ENCODE measurements at places on chromosomes 1 and 21. TPM values are rescaled to one million over a fixed set of nuclear protein-coding genes. Genes with fewer than 3 reads are reported as not detected.

The OVAAL gene
- not detected for total RNA-seq

The MT1HL1 gene
- total RNA-seq = not detected

The KAZN gene
- total RNA-seq = 2.3 TPM

- peak; percentile 29 for DNase-seq
Observed at GRCh38 chr1:29984862-29985605, 738.4 kb downstream of the MATN1 start.

DNA sequence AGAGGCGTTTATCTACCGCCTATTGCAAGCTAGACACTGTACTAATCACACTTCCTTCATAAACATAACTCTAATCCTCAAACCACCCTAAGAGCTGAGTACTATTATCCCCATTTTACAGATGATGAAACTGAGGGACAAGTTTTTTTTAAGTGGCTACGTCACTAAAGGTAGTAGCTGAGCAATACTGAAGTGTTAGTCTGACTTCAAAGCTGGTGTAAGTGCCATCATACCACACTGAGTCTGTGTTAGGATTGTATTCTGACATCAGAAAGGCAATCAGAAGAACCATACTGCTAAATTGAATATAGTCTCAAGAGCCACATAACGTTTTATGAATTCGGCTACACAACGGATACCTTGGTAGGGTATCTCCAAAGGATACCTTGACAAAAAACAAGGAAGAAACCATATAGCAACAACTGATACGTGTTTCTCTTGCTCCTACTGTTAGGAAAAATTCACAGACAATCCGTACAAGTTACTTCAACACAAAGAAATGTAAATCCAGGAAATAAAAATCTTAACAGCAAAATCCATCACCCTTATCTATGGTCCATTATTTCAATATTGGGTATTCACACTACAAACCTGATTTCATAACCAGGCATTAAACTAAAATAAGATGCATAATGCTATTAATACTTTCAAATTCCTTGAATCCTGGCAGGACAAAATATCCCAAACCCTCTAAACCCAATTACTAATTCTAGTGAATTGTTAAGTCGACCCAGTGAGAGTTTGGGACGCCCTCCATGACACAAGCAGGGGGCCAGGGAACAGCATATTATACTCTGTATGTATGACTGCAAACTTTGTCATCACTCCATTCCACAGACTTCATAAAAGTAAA lies 1.6 kb downstream of the TP53BP2 start:
- DNase-seq = no peak

- DNase-seq = peak; percentile 32
Observed at GRCh38 chr1:6037338-6037762, 8.3 kb upstream of the KCNAB2 start.

DNA sequence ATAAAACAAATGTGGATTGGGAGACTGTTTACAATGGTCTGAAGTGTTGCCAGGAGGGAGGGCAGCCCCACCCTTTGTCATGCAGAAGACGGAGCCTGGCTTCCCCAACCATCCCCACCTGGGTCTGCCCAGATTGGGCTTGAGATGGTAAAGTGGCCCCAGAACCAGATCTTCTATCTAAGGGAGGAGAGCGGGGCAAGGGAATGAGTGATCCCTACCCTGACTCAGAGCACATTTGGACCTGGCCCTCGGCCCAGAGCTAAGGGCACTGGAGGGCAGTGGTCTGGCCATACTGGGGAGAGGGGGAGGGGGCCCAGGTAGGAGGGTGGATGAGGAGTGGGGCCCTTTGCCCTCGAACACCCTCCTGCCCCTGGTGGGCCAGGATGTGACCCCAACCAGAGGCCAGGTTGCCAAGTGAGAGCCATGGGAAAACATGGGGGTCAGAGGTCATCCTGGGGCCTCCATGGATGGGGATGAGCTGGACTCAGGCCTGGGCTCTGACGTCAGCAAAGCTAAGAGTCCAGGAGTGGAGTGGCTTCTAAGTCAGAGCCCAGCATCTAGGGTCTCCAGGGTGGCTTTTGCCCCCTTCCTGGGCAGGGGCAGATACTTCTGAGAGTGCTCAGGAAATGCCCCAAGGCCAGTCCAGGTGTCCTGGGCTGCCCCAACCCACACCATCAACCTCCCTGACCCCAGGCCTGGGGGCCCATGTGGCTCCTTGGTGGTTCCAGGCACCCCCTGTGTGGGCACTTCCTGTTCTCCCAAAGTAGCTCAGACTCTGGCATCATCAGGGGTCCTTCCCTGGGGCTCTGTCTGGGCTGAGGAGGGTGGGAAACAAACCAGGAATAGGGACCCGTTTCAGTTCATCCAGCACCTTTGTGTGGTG lies 1.6 kb upstream of the LEFTY1 start:
- no peak for DNase-seq

- DNase-seq = peak; percentile 38
Observed at GRCh38 chr1:180167721-180168467, 13.2 kb downstream of the QSOX1 start.

DNA sequence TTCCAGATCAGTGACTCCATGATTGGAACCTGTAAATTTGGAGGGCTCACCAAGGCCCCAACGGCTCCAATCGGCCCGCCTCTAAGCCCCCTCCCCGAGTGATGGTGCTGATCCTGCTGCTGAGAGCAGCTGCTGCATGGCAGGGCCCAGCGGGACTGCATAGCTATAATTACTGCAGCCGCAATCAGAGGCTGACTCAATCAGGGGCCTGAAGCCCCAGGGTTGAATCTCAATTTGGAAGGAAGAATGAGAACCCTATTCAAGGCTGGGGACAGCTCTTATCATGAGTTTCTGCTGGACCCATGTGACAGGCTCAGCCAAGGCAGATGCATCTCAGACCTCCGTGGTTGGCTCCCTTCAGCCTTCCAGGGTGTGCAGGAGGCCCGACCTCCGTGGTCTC lies 42.8 kb upstream of the MAGOH start:
- no peak for DNase-seq

DNA sequence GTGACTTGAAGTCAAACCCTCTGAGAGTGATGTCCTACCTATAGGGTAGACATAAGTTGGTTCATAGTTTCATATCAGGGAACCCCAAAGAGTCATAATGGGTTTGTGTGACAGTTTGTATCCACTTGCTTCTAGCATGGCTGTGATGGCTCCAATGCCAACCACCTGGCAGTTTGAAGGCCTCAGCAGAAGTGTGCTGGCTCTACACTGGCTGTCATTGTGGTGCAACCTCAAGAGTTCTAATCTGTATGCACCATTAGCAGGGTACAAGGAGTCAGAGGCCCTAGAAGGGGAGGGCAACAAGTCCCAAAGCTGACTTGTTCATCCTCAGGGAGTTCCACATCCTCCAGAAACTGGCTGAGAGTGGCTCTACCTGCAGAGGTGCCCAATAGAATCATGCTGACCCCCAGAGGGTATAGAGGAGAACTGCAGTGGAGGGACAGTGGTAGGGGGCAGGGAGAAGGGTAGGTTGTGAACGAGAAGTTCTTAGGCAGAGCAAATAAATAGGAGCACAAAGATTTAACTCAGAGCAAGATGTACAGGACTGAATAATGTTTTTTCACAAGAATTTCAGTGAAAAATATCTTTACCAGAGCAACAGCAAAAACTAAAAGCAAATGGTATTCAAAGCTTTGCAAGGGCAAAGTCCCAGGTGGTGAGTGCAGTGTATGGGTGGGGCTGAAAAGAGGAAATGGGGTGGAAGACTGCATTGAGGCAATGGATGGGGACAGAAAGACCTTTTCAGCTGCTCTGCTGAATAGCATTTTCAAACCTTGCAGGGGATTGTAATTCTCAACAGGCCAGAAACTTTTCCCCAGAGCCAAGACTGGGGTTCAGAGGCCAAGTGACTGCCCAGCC lies 3.2 kb downstream of the FCRL2 start:
- no peak for DNase-seq

DNA sequence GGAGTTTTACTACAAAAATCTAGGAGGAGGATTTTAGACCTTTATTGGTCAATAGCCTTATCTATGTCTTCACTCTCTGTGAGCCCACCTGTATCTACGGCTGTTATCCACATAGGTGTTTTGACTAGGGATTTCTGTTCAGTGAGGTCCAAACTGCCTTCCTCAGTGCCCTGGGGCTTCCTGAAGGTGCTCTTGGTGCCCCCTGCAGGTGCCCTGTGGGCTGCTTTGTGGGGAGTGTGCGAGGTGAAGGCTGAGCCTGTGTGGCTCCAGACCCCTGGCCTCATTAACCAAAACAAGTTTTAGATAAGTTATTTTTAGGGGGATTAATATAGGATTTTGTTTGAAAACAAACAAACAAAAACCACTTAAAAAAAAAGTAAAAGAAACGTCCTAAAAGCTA lies 122.5 kb downstream of the KIF26B start:
- DNase-seq = no peak

GRCh38 chr1:240149484-240150094 lies 57.9 kb downstream of the FMN2 start:
- peak; percentile 59 for DNase-seq

DNA sequence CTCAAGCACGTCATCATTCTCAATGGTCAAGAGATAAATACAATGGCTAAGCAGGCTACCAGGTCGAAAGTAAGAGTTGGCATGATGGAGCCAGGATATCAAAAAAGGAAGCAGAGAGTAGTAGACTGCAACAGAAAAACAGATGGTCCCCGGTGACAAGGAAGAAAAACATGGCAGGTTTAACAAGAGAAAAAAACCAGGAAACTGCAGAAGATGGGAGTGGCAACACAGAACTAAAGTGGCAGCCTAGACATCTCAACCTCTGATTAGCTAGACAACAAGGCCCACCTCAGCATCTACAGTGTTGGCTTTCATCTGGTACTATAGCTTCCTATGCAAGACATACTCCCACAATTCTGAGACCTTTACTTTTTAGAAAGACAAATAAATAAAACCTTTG lies 3.1 kb downstream of the UBR4 start:
- DNase-seq = no peak

- no peak for DNase-seq
Observed at GRCh38 chr1:94643819-94644218, 102.3 kb upstream of the F3 start.

DNA sequence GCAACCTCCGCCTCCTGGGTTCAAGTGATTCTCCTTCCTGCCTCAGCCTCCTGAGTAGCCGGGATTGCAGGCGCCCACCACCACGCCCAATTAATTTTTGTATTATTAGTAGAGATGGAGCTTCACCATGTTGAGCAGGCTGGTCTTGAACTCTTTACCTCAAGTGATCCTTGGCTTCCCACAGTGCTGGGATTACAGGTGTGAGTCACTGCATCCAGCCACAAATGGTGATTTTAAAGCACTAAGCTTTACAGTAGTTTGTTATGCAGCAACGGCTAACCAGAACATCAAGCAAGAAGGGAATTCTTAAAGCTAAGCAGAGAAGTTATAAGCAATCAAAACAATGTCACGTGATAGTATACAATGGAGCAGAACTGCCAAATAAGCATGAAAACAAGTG lies 65.7 kb downstream of the NVL start:
- no peak for DNase-seq

GRCh38 chr1:7106442-7107108 lies 321.3 kb downstream of the CAMTA1 start:
- no peak for DNase-seq

DNA sequence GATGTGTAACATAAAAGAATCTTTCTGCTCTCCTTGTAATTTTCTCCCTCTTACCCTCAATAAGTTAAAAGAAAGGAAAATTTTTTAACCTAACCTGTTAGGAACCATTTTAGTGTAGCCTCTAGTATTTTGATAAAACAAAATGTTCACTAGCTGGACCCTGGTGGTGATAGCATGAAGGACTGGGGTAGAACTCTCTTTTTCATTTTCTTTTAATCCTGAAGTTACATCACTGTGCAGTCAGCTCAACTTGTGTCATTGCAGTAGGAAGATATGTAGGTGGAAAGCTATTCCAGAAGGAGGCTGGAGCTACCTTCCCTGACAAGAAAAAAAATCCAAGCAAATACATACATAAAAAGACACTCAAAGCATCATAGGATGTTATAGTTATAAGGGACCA lies 39.3 kb downstream of the NFIA start:
- no peak for DNase-seq

All from dermis blood vessel endothelial cell (primary cell).